Activated CD4-positive, alpha-beta memory T cell treated with anti-CD3 and anti-CD28 coated beads for 36 hours (primary cell): ENCODE measurements at places on chromosomes 3 and 15. TPM values are rescaled to one million over a fixed set of nuclear protein-coding genes. Genes with fewer than 3 reads are reported as not detected.

GRCh38 chr3:158260392-158260791, 150.5 kb downstream of the RSRC1 start:
- no peak overlapping the region for H3K4me3 ChIP-seq
- H3K4me1 ChIP-seq: no peaks in the 10 kb centered on the region
- H3K36me3 ChIP-seq: peaks cover 61% of the 10 kb centered on the region
- no peak for DNase-seq
- H3K27me3 ChIP-seq: no peaks in the 10 kb centered on the region
- H3K27ac ChIP-seq: no peak overlapping the region

GRCh38 chr3:10417847-10418246, 87.5 kb downstream of the ATP2B2 start:
- peaks cover 8% of the 10 kb centered on the region for H3K4me1 ChIP-seq
- no peak overlapping the region for H3K4me3 ChIP-seq
- no peaks in the 10 kb centered on the region for H3K27me3 ChIP-seq

- H3K27me3 ChIP-seq: peaks cover 22% of the 10 kb centered on the region
- no peak overlapping the region for H3K4me3 ChIP-seq
- no peak for DNase-seq
- no peaks in the 10 kb centered on the region for H3K36me3 ChIP-seq
- H3K27ac ChIP-seq: no peak overlapping the region
Measured at GRCh38 chr15:60251300-60252070, 146.3 kb downstream of the ANXA2 start.

DNA sequence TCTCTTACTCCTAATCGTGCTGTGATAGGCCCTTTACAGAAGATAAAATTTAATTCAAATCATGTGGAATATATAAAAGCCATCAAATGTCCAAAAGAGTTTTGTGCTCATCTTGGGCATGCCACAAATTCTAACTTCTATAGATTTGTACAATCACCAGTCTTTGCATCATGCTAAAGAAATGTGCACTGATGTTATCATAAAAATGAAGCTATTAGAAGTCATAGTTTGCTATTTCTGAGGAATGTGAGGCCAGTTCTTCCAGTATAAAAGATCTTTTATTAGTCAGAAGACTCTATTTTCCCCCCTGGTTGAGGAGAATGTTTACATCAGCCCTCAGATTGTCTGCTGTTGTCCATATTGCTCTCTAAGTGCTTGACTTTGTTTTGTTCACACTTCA, 2.1 kb upstream of the ANXA2 start:
- no peak overlapping the region for H3K27ac ChIP-seq
- H3K36me3 ChIP-seq: peaks cover 15% of the 10 kb centered on the region
- H3K27me3 ChIP-seq: peaks cover 2% of the 10 kb centered on the region
- H3K4me3 ChIP-seq: no peak overlapping the region
- no peak for DNase-seq

The CLEC3B gene
- total RNA-seq: not detected

The DISP2 gene
- 0.02 TPM for total RNA-seq

The CASR gene
- total RNA-seq: 0.14 TPM

The FOXL2 gene
- total RNA-seq: not detected
